ENCODE measurements at places on chromosomes 4 and X.

DNA sequence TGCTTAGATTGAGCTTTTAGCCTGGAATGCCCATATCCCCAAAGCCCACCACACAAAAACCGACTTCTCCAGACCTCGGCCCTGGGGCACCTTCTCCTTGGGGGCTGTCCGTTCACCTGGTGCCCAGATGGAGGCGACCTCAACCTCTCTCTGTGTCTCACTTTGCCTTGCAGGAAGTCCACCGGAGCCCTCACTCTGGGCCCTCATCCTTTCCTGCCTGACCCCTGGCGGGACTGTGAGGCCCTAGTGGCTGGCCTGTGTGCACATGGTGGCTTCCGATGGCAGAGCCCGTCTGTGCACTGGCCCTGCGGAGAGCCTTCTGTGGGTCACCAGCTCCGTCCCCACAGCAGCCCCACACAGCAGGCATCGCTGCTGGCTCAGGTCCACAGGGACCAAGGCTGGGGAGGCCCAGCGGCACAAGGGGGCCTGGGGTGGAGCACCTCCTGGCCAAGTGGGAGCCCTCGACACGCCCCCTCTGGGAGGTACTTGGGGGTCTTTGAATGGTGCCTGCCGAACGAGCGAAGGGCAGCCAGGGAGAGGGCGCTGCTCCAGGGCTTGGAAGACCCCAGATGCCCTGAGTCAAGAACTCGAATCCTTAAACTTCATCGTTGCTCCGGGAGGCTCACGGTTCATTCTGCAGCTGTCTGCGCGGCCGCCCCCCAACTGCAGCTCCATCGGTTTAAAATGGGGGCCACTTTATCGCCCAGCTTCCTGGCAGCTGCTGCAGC lies 97.2 kb upstream of the ADRA2C start:
- no peak for DNase-seq

GRCh38 chr4:107319386-107319785 lies 283.3 kb upstream of the DKK2 start:
- no peak for DNase-seq

DNA sequence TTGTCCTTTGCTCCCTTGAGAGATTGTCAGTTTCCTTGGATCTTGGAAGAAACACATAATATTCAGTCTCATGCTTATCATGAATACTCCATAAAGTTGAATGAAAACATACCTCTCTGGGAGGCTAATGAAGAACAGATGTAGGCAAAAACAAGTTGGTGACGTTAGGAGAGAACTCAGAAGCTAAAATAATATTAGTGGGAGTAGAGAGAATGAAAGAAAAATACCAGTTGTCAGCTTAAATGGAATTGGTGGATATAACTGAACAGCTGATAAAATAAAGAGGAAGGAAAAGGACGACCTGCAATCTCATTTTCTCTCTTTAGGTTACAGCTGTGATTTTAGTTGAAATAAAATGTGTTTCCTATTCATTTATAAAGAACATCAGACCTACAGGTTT lies 124.8 kb downstream of the SNCA start:
- DNase-seq = no peak

DNA sequence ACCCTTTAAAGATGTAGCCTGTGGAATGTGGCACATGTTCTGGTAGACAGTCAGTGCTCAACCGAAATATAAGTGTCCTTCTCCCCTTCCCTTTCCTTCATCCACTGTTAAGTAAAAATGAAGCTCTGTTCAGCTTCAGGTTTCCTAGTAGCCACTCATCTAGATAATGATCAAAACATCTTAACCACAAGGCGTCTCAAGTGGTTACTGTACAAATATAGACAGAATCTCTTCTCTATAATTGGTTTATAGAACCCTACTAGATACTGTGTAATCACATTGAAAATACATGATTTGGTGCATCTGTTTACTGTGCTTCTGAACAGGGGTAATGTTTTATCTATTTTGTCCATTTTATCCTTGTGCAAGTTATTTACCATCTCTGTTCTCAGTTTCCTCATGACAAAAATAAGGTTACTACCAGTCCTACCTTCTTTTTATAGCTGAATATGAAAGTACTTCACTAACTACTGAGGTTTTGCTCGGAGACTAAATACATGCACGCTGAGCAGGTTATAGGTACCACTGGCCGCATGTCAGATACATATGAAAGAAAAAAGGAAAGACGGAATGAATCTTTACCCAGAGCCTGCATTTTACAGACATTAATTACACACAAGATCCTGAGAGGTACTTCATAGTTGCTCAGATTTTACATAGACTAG lies 20.3 kb upstream of the SLC25A4 start:
- no peak for DNase-seq

DNA sequence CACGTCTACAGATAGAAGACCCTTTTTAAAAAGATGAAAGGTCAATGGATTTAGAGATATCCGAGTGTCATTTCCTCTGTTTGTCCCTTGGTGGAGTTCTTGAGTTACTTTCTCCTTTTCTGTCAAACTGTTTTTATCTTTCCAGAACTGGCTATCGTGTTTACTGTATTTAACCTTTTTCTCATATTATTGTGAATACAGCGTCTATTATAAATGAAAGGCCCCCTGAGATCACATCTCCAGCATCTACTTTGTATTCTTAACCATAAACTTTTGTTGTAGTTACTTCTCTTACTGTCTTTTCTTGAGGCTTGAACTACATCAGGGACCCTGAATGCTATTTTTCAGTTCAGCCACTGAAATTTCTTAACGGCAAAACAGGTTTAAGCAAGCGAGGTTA lies 4.0 kb upstream of the PCDH7 start:
- DNase-seq = peak; percentile 13

DNA sequence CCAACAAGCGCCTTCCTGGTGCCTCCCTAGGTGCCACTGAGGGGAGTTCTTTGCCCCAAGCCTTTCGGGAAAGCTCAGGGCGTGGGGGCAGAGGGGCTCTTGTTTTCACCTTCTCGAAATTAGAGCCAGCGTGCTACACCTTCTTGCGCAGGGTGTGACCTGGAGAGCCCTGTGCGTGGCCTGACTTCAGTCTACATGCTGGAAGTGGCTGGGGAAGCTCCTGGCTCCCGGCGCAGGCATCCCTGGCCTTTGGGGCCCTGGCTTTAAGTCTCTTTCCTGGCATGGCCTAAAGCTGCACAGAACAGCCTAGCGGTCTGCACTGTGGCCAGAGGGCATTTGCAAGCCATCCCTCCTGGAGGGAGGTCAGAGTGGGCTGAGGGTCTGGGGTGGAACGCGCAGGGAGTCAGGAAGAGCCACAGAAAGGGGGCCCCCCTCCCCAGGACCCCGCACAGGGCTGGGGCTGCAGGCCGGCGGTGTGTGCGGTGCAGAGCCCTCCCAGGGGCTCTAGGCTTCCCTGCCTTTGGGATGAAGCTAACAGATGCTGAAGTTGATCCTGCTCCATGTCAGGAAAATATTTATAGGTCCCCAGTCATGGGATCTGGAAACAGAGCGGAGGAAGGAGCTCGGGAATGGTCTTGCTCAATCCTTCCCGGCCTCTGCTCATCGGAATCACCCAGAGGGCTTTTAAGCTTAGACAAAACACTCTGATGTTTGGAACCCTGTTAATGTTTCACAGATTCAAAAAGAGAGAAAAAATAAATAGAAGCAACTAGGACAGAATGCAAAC lies 781 bp upstream of the SPON2 start:
- DNase-seq = no peak

- DNase-seq = no peak
Measured at GRCh38 chrX:40130207-40130606, 32.4 kb upstream of the BCOR start.

DNA sequence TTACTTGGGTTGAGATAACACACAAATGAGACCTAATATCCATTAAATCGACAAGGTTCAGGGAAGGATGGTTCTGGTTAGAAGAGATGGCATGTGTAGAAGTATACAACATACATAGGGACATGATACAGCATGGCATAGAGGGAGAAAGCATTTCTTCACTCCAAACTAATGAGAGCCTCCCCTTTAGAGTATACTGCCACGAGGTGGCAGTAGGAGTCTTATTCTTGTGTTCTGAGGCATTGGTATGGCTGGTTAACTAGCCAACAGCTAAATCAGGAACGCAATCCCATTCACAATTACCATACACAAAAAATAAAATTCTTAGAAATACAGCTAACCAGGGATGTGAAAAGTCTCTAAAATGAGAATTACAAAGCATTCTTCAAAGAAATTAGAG lies 29.1 kb upstream of the TRO start:
- no peak for DNase-seq

GRCh38 chr4:48369248-48369647 lies 27.9 kb downstream of the SLAIN2 start:
- DNase-seq = no peak

GRCh38 chr4:6076391-6076790 lies 58.2 kb upstream of the C4orf50 start:
- no peak for DNase-seq
